Activated naive CD8-positive, alpha-beta T cell treated with anti-CD3 and anti-CD28 coated beads for 36 hours (primary cell): ENCODE measurements at places on chromosomes 11 and 22. TPM values are rescaled to one million over a fixed set of nuclear protein-coding genes. Genes with fewer than 3 reads are reported as not detected.

The SCUBE1 gene
- 0.08 TPM for total RNA-seq

The C11orf97 gene
- not detected for total RNA-seq

The MMP13 gene
- total RNA-seq: not detected

GRCh38 chr11:13324709-13325108 lies 47.1 kb downstream of the BMAL1 start:
- peaks cover 26% of the 10 kb centered on the region for H3K4me1 ChIP-seq
- H3K36me3 ChIP-seq: peaks cover 20% of the 10 kb centered on the region
- H3K27me3 ChIP-seq: no peaks in the 10 kb centered on the region
- no peak overlapping the region for H3K27ac ChIP-seq

- no peak for DNase-seq
- peaks cover 18% of the 10 kb centered on the region for H3K36me3 ChIP-seq
- no peak overlapping the region for H3K4me3 ChIP-seq
- H3K27me3 ChIP-seq: no peaks in the 10 kb centered on the region
Observed at GRCh38 chr22:42831712-42832111, 25.4 kb downstream of the ARFGAP3 start.

- no peak overlapping the region for H3K4me3 ChIP-seq
- H3K4me1 ChIP-seq: no peaks in the 10 kb centered on the region
- H3K27ac ChIP-seq: no peak overlapping the region
Observed at GRCh38 chr11:106105986-106106385, 28.5 kb downstream of the AASDHPPT start.

DNA sequence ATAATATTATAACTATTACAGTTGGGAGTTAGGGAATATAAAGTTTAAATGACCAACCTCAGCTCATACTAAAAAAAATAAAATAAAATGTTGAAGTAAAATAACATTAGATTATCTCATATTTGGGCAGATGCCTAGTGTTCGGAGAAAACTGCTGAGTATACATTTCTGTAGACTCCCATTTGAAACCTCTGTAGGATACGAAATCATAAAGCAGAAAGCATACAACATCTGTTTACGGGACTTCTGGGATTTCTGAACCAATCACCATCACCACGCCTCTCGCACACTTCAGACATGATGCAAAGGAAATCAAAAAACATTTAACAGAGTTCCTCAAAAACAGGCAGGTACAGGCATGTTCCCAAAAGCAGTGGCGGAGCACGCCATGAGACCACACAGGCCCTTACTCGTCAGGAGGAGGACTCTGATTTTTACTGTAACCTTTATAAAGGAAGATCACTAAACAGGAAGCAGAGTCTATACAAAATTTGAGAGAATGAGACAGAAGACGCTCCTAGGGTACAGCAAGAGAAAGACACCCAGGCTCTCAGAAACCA lies 8.6 kb downstream of the ZNF195 start:
- no peak overlapping the region for H3K27ac ChIP-seq
- H3K27me3 ChIP-seq: no peaks in the 10 kb centered on the region
- peaks cover 13% of the 10 kb centered on the region for H3K4me1 ChIP-seq
- H3K36me3 ChIP-seq: peaks cover 91% of the 10 kb centered on the region
- H3K4me3 ChIP-seq: no peak overlapping the region
- DNase-seq: no peak

The CCDC81 gene
- total RNA-seq: 0.42 TPM

DNA sequence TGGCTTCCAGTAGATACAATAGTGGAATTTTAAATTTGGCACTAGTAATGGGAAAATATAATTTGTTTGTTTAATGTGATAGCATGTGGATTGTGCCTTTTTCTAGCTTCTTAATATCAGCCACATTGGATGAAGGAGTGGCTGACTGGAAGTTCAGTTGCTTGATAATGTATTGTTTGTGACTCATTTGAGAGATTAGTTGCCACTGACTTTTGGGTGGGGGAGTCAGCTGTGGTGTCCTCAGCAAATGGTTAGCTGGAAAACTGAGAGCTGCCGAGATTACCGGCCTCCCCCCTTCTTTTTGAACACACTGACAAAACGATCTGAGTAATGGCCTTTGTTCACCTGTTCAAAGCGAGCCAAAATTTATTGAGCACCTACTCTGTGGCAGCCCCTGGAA lies 5.5 kb downstream of the JAM3 start:
- H3K4me1 ChIP-seq: peaks cover 11% of the 10 kb centered on the region
- no peaks in the 10 kb centered on the region for H3K36me3 ChIP-seq
- H3K27me3 ChIP-seq: no peaks in the 10 kb centered on the region
- no peak overlapping the region for H3K27ac ChIP-seq

DNA sequence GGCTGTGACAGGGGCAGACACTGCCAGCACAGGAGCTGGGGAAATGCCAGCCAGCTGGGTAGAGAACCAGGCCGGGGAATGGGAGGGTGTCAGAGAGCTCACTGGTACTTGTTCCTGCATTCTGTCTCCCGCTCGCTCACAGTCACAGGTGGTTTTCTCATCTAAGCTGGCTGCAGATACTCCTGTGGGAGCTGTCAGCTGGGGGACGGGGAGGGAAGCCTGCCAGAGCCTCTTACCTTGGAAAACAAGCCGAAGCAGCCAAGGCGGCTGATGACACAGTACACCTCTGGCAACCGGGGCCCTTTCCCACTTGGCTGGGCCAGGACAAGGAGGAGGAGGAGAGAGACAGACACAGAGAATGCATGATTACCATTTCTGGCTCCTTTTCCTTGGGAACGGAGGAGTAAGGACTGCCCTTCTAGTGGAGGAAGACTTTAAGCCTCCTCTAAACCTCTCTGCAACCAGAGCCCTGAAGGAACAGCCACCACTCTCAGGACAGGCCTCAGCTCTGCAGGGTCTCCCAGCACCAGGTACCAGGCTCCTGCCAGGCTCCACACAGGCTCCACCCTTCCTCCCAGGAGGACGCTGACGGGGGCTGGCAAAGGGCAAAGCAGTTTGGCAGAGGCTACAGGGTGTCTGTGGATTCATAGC lies 25.1 kb downstream of the RPL27A start:
- no peak overlapping the region for H3K4me3 ChIP-seq
- H3K27me3 ChIP-seq: peaks cover 4% of the 10 kb centered on the region
- H3K4me1 ChIP-seq: no peaks in the 10 kb centered on the region
- H3K27ac ChIP-seq: no peak overlapping the region

GRCh38 chr11:69010964-69011623 lies 2.0 kb downstream of the MRGPRF start:
- no peak overlapping the region for H3K4me3 ChIP-seq
- H3K36me3 ChIP-seq: no peaks in the 10 kb centered on the region
- H3K27me3 ChIP-seq: peaks cover 44% of the 10 kb centered on the region
- peak; percentile 57 for DNase-seq
- H3K27ac ChIP-seq: no peak overlapping the region
